ENCODE measurements at places on chromosomes 2 and 18.
A peak's percentile ranks its signal among the peaks of the same experiment; 100 is the strongest.

DNA sequence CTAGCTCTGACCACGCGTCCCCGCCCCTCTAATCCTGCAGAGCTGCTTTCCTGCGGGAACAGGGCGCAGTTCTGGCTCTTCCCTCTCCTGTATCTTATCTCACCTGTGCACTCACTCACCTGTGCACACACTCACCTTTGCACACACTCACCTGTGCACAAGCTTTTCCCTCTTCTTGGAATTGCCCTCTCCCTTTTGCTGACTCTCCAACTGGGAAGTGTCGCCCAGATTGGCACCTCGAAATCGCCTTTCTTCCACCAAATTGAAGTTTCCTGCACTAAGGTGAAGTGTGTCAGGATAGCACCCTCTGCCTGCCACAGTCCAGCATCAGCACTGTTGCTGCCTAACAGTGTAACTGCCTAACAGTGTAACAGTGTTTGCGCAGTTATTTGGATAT is 566 bp upstream of the CMPK2 start:
- DNase-seq, result no peak

- no peak for DNase-seq
These were observed 9.5 kb upstream of the CNNM3 start for GRCh38 chr2:96806468-96807126.

GRCh38 chr18:6785001-6785400 is 55.5 kb downstream of the ARHGAP28 start:
- DNase-seq, result no peak

- DNase-seq, result no peak
These were observed 13.1 kb downstream of the SPR start for GRCh38 chr2:72900191-72900825.

DNA sequence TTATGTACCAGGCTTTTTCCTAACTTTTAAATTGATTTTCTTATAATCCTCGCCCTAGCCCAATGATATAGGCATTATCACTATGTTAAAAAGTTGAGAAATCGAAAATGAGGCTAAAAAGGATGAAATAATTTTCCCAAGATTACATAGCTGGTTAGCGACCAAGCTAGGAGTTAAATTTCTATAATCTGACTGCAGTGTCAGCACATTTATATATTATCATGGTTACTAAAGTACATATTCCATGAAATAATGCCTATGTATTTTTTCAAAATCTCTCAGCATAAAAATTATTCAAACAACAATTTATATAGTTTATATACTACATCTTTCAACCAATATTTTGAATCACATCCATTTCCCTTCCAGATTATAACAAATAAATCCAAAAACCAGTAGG is 317.3 kb upstream of the TFPI start:
- no peak for DNase-seq

DNA sequence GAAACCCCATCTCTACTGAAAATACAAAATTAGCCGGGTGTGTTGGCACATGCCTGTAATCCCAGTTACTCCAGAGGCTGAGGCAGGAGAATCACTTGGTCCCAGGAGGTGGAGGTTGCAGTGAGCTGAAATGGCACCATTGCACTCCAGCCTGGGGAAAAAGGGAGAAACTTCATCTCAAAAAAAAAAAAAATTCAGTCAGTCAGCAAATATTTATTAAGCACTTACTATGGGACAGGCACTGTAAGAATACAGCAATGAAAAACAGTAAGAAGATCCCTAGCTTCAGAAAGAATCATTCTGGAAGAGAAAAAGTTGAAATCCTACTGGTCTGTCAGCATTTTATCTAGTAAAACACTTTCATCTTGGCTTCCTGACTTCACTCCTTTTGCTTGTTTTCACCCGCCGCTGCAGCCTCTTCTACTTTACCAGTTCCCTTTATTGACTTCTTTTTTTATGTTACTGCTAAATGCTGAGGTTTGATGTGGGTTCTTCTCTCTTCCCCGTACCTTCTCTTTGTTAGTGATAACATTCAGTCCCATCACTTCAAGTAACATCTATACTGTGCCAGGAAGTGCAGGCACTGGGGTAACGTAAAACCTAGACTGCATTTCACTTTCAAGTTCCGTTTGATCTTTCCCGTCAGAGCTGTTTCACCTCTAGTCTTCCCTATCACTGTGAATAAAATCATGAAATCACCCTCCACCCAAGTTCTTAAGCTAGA is 10.8 kb upstream of the TAF4B start:
- no peak for DNase-seq

DNA sequence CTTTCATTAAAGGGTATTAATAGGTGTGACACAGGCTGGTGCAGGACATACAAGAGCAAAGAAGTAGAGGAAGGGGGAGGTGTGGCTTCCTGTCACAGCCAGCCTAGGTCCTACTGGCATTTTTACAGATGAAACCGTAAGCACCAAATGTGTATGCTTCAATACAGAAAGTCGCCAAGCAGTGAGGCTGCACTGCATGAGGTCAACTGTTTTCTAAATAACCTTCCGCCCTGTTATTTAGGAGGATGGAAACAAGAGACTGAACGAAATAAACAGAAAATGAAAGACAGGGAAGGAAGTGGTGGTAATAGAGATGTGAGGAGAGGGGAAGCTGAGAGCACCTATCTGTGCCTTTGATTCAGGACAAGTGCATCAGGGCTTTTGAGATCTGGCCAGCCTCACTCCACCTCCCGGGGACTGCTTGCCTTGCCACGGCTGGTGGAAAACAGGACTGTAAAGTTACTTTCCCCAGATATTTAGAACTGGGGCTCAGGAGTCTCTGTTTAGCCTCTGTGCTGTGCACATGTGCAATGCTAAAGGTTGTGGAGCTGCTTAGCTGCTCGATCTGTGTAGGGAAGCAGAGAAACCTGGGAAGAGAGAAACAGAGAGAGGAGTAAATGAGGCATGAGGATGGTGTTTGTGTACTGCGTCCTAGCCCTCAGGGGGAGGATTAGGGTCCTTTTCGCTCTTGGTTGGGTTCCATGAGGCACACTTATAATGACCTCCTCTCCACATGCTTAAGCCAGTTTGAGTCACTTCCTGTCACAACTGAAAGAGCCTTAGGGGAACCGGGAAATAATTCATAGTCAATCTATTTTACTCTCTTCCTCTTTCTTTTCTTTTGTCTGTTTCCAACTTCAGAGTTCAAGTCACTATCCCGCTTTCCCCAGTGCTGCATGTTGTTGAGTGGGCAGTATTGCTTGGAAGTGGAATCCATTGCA is 62.3 kb upstream of the BOD1L2 start:
- DNase-seq, result no peak

- DNase-seq, result no peak
These were observed 164.4 kb upstream of the MGAT5 start for GRCh38 chr2:134089454-134089853.

DNA sequence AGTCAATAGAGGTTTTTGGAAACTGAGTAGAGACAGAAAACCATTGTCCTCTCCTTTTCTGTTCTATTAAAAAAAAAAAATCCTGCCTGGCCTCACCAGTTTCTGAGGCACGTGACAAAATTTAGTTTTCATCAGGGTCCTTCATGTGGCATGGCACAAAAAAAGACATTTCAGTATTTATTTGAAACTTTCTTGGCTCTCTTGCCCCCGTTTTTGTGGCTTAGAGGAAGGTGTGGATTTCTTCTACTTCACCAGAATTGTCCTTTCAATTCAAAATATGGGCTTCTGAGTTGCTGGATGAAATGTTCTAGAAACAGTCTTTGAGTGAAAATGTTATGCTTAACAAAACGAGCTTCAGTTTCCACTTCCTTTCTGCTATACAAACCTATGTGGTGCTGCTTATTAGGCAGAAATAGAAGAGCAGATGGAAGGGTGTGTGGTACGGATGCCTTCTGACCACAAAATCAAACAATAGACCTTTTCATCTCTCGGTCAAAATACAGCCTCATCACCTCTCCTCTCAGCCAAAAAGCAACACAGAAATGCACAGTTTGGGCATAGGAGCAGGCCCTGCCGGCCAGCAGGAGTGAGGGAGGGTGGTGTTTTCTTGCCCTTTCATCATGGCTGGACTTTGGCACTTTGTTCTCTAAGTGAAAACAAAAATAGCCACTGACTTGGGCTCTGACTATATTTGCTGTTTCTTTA is 89.2 kb downstream of the SH3RF3 start:
- DNase-seq, result no peak

GRCh38 chr2:207506426-207506825 is 23.3 kb upstream of the CREB1 start:
- DNase-seq, result no peak

DNA sequence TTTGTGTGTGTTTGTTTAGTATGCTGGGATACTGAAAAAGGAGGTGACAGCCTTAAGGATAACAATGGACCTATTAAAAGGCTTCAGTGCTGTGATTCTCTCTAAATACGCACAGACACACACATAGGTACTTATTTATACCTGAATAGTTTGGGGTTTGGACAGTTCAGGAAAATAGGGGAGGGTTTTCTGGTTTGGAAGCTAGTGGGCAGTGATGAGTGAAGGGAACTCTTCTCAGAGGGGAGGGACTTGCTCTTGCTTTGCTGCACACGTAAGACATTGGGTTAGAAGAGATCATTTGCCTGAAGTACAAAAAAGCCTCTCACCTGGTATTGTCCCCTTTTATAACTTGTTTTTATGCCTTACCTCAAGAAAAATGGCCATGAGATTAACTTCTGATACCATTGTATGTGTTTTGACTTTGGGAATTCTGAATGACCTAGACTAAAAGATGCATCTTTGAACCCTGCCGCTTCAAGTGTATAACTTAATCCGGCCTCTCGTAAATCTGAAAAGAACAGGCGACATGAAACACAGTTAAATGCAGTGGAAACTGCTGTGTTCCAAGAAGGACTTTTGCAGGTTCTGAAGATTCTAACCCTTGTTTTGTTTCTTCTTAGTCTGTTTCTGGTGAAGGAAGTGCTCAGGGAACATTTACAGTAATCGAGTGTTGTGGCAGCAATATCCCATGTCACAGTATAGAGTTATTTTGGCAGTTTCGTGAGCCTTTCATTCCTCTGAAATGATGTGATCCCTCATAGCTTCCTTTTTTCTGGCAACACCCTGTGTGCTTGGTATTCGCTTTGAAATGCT is 2.5 kb downstream of the CRIM1 start:
- no peak for DNase-seq

DNA sequence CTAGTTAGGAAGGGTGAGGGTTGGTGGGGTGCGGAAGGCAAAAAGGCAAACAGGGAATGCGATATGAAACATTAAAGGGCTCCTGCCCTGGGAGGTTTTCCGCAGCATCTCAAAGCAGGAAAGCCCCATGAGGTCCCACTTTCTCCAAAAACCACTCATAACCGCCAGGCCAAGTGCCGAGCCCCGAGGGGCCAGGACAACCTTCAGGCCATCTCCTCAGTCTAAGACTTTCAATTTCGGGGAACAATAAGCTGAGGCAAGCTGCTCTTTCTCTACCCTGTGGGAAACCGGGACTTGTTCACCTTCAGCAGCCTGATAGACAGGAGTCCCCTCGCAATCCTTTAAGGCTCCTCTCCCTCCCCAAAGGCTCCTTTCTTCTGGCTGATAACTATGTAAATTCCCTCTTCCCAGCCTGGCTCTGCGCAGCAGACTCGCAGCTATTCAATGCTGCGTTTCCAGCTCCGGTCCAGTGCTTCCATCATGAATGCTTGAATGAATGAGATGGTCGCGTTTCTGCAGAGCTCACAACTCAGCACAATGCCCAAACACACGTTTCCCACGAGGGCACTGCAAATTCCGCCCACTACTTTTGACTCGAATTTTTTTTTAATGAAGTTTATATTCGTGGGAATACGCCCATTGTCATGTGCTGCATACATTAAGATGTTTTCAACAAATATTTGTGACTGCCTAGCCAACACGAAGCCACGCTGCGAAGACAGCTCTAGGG is 1.4 kb downstream of the LAMA1 start:
- no peak for DNase-seq

GRCh38 chr18:79428287-79428686 is 32.6 kb downstream of the NFATC1 start:
- no peak for DNase-seq

- no peak for DNase-seq
These were observed 42.8 kb downstream of the LRRTM4 start for GRCh38 chr2:77479395-77479794.

- no peak for DNase-seq
These were observed 314.3 kb downstream of the NBAS start for GRCh38 chr2:15246870-15247269.

GRCh38 chr2:25421289-25421688 is 79.6 kb upstream of the DNMT3A start:
- DNase-seq, result no peak

GRCh38 chr2:188788621-188789020 is 185.6 kb upstream of the COL3A1 start:
- DNase-seq, result peak; percentile 9

DNA sequence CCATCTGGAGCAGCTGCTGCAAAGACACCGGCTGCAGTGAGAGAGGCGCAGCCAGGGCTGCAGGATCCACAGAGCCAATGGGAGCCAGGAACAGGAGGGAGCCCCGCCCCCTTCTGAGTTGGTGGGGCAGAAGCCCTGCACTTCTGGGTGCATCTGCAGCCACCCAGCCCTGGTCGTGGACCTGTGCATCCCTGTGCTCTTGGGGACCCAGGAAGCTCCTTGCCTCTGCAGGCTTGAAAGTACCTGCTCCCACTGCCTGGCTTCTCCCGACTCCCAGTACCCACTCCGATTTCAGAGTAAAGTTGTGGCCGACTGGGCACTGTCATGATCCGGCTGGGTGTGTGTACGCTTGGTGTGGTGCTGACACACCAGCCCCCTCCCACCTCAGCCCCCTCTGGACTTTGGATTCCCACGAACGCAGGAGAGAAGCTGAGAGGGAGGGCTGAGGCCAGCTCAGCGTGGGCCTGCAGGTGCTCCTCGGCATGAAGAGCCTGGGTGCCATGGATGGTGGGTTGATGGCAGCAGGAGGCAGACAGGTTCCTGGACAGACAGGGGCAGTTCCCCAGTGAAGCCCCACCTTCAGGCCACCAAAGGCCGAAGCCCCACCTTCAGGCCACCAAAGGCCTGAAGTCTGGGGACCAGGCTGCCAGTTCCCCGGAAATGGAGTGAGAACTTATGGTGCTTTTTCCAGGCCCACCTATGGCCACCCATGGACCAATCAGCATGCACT is 34.9 kb downstream of the LRRTM4 start:
- DNase-seq, result no peak

DNA sequence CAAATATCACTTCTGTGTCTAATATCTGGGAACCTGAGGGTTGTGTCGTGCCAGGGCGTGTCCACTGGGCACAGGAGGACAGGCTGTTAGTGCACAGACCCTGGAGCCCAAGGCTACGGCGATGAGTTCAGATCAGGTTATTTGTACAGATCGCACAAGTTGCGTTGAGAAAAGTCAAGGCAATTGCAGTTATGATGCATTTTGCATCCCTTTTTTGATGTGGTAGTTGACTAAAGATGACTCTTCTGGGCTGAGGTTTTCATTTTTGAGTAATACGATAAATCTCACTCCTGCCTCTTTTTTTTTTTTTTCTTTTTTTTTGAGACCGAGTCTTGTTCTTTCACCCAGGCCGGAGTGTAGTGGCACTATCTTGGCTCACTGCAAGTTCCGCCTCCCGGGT is 7.2 kb downstream of the RBFA start:
- DNase-seq, result no peak

DNA sequence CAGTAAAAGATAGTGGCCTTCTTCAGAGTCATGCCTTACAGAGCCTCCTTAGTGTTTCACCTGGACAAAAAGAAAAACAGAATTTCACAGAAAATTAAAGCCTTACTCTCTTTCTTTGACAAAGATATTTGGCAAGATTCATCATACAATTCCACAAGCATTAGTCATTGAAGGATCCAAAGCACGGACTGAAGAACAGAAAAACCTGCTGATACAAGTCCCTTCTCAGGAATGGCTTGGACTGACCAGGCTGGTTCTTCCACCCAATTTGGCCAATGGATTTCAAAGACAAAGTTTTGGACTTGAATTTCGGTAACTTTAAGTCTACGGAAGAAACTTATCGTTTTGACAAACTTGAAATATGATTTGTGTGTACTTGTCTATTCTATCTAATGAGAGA is 39.1 kb upstream of the GALNT3 start:
- peak; percentile 9 for DNase-seq

GRCh38 chr18:11468617-11469016 is 140.8 kb upstream of the SLC35G4 start:
- DNase-seq, result no peak

All from prostate gland (tissue), 2 donors.